ENCODE measurements at places on chromosomes 11 and 22.
A peak's percentile ranks its signal among the peaks of the same experiment; 100 is the strongest.

- no peak overlapping the region for H3K27ac ChIP-seq
- H3K27me3 ChIP-seq = peaks cover 42% of the 10 kb centered on the region
- H3K4me3 ChIP-seq = no peak overlapping the region
- no peaks in the 10 kb centered on the region for H3K4me1 ChIP-seq
These were observed 4.8 kb downstream of the SMIM38 start for GRCh38 chr11:69160296-69161116.

- H3K36me3 ChIP-seq = no peaks in the 10 kb centered on the region
- no peak for DNase-seq
- no peaks in the 10 kb centered on the region for H3K4me1 ChIP-seq
- H3K27ac ChIP-seq = no peak overlapping the region
These were observed 159.3 kb downstream of the CASP12 start for GRCh38 chr11:104738918-104739317.

GRCh38 chr11:108751444-108751843, 86.6 kb downstream of the DDX10 start:
- no peak for DNase-seq
- no peaks in the 10 kb centered on the region for H3K36me3 ChIP-seq
- no peak overlapping the region for H3K4me3 ChIP-seq

DNA sequence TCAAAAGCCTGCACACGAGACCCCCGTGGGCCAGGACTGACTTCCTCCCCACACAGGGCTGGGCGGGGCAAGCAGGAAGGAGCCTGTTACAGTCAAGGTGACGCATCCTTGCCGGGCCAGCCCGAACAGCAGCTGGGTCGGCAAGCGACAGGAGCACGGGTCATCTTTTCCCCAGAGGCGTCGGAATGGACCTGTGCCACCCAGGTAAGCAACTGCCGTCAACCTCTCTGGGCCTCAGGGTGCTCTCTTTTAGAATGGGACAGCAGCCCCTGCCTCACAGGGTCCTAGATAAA, at the start of gene CYTH4:
Gene CYTH4, plus strand, starts transcription at position 124 of the 293 bp plus-strand sequence. Its CDS starts 62 bp downstream, at position 186.
- H3K4me3 ChIP-seq = peak within 1 kb of the TSS; percentile 97
- peaks cover 24% of the 10 kb centered on the region for H3K36me3 ChIP-seq
- H3K27me3 ChIP-seq = no peaks in the 10 kb centered on the region
- H3K27ac ChIP-seq = peak within 1 kb of the TSS; percentile 96
- H3K4me1 ChIP-seq = peaks cover 67% of the 10 kb centered on the region

DNA sequence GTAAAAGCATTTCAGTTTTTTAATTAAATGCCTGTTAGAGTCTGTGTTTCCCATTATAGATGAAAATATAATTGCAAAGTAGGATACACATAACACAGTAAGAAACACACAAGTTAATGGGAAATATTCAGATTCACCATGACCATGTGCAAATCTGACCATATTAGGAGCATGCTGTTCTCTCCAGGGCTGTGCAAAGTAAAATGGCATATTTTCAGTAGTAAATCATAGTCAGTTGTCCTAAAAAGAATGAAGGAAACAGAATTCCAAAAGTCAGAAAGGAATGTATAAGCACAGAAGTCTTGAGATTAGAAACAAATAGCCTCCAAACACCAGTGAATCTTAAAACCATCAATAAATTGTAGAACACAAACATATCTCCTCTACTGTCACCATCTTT, 44.4 kb downstream of the CNTN5 start:
- H3K27ac ChIP-seq = no peak overlapping the region
- no peak for DNase-seq
- H3K4me3 ChIP-seq = no peak overlapping the region
- no peaks in the 10 kb centered on the region for H3K4me1 ChIP-seq
